ENCODE measurements at places on chromosomes 5 and 9. TPM values are rescaled to one million over a fixed set of nuclear protein-coding genes. Genes with fewer than 3 reads are reported as not detected.

IRX2 gene
- not detected for total RNA-seq

ZNF608 gene
- 7.3 TPM for total RNA-seq

SOX30 gene
- not detected for total RNA-seq

KIAA1958 gene
- 2.7 TPM for total RNA-seq

HNRNPA0 gene
- 11.5 TPM for total RNA-seq

TRUB2 gene
- total RNA-seq = 22.2 TPM

Data from psoas muscle (tissue), 8 donors.